ENCODE measurements at places on chromosomes 5 and 9.
A peak's percentile ranks its signal among the peaks of the same experiment; 100 is the strongest.

DNA sequence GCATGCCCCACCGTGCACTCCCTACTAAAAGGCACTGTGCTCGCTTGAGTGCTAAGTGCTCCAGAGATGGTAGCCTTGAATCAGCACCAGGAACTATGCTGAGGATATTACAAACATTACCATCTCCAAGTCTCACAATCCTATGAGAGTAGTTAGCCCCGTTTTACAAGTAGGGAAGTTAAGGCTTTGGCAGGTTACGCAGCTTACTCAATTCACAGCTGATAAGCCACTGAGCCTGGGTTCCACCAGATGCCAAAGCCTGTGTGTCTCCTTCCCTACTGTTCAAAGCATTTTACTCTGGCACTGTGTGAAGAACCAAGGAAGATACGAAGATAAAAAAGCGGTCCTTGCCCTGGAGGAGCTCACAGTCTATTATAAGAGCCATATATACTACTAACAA is 216.2 kb downstream of the EBF1 start:
- no peak for DNase-seq

DNA sequence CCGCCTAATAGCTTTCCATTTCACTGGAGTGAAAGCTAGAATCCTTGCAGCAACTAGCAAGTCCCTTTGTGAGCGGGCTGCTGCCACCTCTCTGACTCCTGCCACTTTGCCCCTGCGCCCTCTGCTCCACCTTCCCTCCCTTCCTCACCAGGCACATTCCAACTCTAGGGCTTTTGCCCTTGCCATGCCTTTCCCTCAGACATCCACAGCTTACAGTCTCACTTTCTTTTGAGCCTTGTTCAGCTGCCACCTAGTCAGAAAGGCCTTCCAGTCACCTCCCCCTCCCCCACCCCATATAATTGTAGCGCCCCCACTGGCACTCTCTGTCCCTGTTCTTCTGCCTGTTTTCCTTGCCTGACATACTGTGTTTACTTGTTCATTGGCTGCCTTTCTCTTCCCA is 31.0 kb downstream of the CYSTM1 start:
- no peak for DNase-seq

DNA sequence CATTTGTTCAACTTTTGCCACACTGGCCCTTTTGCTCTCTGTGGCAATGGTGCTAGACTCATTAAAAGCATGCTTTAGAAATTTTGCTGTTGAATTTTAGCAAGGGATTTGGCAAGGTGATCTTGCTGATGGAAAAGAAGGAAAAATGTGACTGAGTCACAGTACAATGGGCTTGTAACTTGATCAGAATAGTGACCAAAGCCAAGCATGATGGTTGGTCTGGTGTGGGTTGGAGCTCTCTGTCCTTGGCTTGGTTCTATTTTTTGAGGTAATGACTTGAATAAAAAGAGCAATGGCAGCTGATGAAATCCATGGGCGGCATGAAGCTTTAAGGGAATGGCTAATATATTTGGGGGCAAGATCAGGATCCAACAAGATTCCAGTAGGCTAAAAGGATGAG is 114.4 kb upstream of the ZNF366 start:
- DNase-seq: no peak

DNA sequence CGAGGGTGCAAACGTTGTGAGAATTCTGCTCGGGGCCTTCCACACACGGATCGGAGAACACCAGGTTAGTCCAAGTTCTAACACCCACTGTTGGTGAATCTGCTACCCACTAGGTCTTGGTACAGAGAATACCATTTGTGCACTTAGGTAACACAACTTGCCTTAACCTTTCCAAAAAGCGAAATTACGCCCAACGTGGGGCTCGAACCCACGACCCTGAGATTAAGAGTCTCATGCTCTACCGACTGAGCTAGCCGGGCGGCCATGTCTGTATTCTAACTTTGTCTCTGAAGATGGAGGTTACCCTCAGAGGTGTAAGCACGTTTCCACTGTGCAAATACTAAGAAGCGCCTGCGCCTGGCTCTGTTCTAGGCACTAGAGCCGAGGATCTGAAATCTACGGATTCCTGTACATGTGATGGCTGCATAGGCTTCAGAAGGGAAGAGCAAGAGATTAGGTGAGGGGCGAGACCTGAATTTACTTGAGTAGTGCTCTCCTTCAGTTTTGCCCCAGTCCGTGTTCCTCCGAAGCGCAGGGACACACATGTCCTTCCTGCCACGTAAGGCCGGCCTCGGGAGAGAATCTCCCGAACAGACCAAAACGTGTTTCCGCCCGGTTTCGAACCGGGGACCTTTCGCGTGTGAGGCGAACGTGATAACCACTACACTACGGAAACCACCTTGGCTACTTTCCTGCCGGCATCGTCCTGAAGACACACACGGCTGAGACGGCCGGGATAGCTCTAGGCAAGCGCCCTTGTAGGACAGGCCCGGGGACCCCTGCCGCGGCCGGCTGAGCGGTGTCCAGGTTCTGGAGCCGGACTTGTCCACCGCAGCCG is 1.1 kb upstream of the TRIM41 start:
- peak; percentile 96 for DNase-seq

DNA sequence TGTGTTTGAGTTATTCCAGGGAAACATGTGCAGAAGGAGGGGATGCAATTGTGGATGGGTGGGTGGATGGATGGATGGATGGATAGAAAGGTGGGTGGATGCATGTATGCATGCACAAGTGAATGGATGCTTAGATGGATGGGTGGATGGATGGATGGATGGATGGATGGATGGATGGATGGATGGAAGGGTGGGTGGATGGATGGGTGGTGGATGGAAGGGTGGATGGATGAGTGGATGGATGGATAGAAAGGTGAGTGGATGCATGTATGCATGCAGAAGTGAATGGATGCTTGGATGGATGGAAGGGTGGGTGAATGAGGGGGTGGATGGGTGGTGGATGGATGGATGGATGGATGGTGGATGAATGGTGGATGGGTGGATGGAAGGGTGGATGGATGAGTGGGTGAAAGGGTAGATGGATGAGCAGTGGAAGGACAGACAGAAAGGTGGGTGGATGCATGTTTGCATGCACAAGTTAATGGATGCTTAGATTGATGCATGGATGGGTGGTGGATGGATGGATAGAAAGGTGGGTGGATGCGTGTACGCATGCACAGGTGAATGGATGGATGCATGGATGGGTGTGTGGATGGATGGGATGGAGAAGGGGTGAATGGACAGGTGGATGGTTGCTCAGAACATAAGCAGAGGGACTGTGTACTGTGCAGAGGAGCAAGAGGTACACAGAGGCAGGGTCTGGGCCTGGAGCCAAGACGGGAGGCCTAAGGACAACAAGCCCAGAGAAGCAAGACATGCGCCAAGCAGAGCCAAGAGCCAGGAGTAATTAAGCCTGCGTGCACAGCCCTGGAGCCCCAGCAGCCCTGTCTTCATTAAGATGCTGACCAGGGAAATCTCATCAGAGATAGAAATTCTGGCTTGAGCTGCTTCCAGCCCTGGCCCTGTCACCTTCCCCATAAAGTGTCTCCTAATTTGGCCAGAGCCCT is 84.6 kb upstream of the PPP1R26 start:
- no peak for DNase-seq

DNA sequence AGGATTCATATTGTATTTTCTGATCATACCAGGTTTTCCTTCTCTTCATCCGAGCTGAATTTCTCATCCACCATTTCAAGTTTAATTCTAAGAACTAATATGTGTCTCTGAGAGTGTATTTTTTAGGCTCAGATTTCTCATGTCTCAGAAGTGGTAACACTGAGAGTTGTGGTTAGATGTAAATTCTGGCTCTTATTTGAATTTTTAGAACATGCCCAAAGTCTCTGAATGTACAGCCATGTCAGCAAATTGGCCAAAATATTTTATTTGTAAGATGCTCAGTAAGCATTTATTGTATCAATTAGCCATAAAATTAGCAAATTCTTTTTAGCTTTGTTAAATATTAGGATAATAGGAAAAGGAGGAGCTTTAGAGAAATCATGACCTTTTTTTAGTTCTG is 16.6 kb downstream of the SV2C start:
- DNase-seq: no peak

GRCh38 chr9:92769286-92769685 is 4.7 kb upstream of the BICD2 start:
- no peak for DNase-seq
